Pulmonary artery endothelial cell (primary cell): ENCODE measurements at places on chromosomes 2 and 18. TPM values are rescaled to one million over a fixed set of nuclear protein-coding genes. Genes with fewer than 3 reads are reported as not detected.

DNA sequence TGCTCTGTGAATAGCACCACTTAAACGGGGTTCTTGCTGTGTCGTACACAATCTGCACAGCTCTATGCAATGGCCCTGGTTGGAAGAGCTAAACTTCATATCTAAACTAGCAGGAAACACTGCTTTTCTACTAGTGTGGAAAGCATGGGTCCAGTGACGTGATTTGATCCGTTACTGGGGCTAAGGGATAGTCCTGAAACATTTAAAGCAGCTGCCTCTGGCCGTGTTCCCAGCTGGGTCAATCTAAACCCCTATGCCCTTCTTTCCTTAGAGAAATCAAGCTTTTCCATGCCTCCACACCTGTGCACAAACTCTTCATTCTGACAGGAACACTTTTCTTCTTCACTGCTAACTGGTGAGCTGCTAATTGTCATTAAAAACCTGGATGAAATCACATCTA lies 5.4 kb upstream of the IGFBP5 start:
- DNase-seq = no peak

- DNase-seq = no peak
These were observed 325 bp upstream of the TTLL4 start for GRCh38 chr2:218710334-218710686.

- DNase-seq = no peak
These were observed 30.0 kb downstream of the RNF125 start for GRCh38 chr18:32048507-32049091.

- no peak for DNase-seq
These were observed 93.2 kb downstream of the MIB1 start for GRCh38 chr18:21833604-21834298.

- DNase-seq = no peak
These were observed 190.8 kb downstream of the ARHGAP28 start for GRCh38 chr18:6920099-6920955.

DNA sequence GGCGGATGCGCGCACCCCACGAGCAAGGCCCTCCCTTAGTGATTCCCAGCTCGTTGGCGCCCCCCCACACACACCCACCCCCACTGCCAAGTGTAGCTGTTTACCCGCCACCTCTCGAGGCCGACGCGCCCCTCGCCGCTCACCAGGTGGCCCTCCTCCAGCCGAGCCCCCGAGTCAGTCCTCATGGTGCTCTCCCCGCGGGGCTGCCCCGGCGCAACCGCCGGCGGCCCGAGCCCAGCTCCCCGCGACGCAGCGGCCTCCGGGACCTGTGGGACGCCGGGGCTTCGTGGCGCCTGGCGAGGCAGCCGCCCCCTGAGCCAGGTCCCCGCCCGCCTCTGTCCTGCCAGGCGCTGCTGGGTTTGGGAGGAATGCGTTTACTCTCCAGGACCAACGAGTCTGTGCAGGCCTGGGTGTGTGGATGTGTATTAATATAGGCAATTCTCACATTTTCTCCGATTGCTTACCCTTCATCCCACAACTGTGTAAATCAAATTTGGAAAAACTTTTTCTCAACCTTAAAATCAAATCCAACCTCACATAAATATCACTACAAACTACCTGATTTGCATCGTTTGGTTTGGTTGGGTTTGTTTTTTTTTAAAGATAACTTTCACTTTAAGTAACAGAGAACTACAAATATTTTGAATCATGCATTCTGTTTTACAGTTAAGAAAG lies at the start of gene TMEM237:
TMEM237 (minus strand) TSS at position 288 of the 675 bp plus-strand sequence; CDS start at position 185, 103 bp downstream.
- no peak for DNase-seq

- no peak for DNase-seq
These were observed 20.9 kb downstream of the ARMC9 start for GRCh38 chr2:231219289-231219688.

DNA sequence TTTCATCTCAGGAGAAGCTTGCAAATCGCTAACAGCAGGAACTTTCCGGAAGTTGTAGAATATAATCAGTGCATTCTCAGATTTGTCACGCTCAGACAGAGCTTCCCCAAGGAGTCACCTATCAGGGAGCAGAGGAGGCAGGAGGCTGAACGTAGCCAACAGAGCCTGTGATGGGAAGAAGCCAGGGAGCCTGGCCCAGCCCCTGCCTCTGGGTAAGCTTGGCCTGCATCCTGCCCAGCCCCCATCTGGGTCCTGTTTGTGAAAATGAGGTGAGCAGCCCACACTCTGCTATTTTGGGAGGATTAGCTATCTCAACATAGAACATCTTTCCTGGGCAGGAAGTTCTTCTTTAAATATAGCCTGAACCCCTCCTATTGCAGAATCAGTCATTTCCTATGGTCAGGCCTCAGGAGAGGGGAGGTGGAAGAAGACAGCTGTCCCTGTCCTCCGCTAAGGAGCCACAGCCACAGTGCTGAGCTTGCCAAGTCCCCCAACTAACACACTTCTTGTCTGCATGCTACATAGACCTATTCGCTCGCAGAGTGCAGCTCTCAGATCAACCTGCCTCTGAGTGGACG lies 19.2 kb upstream of the PKDCC start:
- DNase-seq = no peak

GRCh38 chr2:165629776-165630175 lies 160.3 kb downstream of the CSRNP3 start:
- no peak for DNase-seq

DNA sequence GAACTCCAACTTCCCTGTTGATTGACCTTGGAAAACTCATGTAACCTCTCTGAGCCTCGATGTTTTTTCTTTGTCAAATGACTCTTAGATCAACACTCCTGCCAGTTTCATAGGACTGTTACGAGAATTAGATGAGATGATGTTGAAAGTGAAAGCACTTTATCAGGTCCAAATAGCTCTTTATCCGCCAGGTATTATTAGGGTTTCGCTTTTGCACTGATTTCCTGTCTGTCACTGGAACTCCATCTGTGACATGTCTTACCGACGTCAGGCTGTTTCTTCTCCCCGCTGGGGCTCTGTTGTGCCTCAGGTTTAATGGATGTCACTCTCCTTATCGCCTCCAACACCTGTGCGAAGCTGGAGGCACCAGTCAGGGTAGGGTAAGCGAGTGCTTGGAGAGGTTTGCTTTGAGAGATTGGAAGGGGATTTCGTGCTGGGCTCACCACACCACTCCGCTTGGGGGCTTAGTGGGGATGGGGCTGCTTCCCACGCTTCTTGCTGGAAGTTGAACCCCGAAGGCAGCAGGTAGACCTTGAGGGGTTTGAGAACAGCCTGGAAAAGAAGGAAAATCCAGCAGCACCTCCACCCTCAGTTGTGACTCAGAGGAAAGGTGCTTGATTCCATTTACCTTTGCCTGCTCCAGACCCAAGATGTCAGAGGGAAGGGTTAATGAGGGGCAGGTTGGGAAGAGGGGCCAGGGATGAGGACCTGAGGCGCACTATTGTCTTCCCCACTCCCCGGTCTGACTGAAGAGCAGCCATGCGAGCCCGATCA lies 4.3 kb downstream of the GAD1 start:
- no peak for DNase-seq

DNA sequence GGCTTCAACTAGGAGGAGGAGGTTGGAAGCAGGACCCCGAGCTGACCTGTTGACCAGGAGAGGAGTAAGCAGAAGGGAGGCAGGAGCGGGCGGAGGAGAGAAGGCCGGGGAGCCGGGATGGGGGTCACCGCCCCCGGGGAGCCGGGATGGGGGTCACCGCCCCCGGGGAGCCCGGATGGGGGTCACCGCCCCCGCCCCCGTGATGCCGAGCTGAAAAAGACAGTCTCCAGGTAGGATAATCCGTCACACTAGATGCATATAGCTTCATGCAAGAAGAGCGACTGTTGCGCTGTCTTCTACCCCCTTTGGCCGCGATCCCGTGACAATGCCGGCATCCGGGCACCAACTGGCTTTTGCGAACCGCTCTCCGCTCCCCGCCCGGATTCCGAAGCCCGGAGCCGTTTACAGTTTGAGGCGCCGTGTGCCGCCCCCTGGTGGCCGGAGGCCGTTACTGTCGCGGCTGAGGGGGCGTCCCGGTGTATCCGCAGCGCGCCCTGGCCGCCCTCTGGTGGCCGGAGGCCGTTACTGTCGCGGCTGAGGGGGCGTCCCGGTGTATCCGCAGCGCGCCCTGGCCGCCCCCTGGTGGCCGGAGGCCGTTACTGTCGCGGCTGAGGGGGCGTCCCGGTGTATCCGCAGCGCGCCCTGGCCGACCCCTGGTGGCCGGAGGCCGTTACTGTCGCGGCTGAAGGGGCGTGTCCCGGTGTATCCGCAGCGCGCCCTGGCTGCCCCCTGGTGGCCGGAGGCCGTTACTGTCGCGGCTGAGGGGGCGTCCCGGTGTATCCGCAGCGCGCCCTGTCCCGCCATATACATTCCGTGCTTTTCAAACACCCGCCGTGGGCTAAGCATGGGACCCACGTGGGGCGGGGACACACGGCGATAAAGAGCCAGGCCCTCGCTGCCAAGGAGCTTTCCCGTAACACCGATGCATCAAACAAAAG lies 89.6 kb downstream of the ACTR3 start:
- DNase-seq = no peak

GRCh38 chr2:195902857-195903256 lies 165.8 kb downstream of the DNAH7 start:
- DNase-seq = no peak

- no peak for DNase-seq
These were observed 73.3 kb upstream of the PPP1CB start for GRCh38 chr2:28678175-28678855.

GRCh38 chr18:22467760-22468553 lies 50.2 kb upstream of the CTAGE1 start:
- peak; percentile 81 for DNase-seq

- DNase-seq = no peak
These were observed at the start of gene TMEM182 for GRCh38 chr2:102761763-102762162. TMEM182 (plus strand) TSS chr2:102762031; CDS start chr2:102762218, 187 bp downstream.

GRCh38 chr2:231514951-231515297 lies 15.3 kb downstream of the NMUR1 start:
- DNase-seq = no peak

DNA sequence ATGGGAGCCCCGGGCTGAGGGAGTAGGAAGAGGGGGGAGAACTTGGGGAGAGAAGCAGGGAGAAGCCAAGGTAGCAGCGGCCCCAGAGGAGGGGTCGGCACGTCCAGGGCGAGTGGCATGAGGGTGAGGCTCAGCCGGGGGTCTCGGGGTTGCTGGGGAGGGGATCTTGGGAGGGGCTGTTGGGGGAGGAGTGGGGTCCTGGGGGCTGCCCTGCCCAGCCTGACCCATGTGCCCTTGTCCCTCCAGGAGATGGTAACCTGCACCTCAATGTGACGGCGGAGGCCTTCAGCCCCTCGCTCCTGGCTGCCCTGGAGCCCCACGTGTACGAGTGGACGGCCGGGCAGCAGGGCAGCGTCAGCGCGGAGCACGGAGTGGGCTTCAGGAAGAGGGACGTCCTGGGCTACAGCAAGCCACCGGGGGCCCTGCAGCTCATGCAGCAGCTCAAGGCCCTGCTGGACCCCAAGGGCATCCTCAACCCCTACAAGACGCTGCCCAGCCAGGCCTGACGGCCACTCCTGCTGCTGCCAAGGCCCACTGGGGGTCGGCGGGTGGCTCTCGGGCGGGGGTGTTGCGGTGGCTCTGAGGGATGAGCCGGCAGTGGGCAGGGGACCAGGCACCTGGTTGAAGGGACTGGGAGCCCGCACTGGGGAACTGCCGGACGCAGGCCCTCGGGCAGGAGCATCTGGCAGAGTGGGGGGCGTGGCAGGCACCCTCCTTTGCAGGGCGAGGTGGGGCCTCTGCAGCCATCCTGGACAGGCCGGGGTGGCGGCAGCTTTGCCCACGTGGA lies 9.0 kb upstream of the GAL3ST2 start:
- no peak for DNase-seq

DNA sequence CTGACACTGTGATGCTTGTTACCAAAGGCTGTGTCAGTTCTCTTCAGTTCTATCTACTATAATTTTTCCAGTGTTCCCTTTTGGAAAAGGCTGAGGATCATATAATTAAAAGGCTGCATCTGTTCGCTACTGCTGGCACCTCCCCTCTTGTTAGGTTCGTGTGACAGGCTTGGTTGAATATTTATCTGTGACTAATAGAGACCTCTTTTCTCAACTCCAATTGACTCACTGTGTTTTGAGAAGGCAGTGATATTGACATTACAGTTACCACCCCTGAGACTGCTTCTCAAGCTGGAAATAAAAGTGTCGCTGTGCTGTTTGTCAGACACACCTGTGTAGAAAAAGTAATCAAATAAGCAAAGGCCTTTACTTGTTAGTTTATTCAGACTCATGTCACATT lies 205.5 kb upstream of the KCNH7 start:
- DNase-seq = no peak

DNA sequence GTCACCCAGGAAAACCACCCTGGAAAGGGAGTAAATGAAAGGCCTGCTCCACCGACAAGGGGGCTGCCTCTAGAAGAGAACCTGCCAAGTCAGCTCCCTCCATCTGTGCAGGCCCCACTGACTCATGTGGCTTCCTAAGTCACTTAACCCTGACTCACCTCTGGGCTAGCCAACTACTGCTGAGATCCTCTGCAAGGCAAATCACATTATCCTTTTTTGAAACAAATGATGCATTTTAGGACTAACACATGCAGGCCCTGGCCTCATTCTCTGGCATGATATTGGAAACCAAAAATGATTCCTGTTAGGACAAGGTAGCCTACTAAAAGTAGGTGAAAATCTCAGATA lies 474.6 kb downstream of the EPHA4 start:
- no peak for DNase-seq

- DNase-seq = no peak
These were observed 91.6 kb downstream of the DNER start for GRCh38 chr2:229622495-229623355.

DNA sequence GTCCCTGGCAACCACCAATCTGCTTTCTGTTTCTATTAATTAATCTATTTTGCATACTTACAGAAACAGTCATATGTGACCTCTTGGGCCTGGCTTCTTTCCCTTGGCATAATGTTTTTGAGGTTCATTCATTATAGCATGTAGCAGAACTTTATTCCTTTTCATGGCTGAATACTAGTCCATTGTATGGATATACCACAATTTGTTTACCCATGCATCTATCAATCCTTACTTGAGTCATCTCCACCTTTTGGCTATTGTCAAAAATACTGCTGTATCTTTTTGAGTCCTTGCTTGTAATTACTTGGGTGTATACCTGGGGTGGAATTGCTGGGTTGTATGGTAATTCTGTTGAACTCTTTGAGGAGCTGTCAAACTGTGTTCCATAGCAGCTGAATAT lies 126.8 kb downstream of the CTIF start:
- no peak for DNase-seq

DNA sequence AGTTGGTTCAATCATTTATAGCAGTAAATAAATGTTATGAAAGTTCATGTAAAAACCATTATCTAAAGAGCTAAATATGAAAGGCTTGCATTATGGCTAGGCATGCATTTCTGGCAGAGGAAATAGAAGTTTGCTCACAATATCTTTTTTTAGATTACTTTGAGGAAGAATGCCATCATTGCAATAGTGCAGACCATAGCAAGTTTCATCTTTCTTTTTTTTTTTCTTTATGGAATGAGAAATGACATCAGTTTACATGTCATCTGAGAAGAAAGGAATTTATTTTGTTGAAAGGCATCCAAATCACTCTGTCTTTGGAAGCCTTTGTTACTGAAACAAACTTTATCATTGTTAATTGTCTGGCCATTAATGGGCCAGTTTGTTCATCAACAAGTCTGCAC lies 74.5 kb upstream of the NCKAP5 start:
- no peak for DNase-seq

DSG1 gene
- total RNA-seq = not detected in 2 replicates

PLEKHH2 gene
- total RNA-seq = 0.07 and 0.20 TPM in 2 replicates

BMP10 gene
- total RNA-seq = not detected in 2 replicates

ZC3H6 gene
- 1.8 and 2.7 TPM in 2 replicates for total RNA-seq

L3MBTL4 gene
- under 0.01 and 0.04 TPM in 2 replicates for total RNA-seq

DAPL1 gene
- not detected in 2 replicates for total RNA-seq

ABCA12 gene
- total RNA-seq = under 0.01 TPM in 2 replicates
